ENCODE measurements at places on chromosomes 1 and 21.

DNA sequence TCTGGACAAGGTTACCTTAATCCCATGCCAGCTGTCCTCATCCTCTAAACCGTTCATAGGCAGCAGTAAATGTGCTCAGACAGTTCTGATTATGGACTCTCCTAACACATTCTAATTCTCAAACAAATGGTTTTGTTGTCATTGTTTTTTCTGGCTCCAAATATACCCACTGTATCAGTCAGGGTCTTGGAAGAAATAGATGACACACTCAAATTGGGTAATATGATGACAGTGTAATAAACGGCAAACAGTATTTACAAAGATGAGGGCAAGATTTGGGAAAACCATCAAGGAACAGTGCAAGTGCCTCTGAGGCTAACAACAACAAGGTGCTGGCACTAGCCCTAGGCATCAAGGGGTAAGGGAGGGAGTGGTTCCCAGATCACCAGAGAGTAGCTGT is 4.3 kb upstream of the CDC20 start:
- DNase-seq = no peak

- no peak for DNase-seq
Measured at GRCh38 chr1:240107058-240107684, 15.5 kb downstream of the FMN2 start.

GRCh38 chr1:49098866-49099265 is 322.2 kb upstream of the BEND5 start:
- no peak for DNase-seq

- DNase-seq = no peak
Measured at GRCh38 chr1:92446546-92446945, 40.2 kb downstream of the GFI1 start.

- no peak for DNase-seq
Measured at GRCh38 chr1:9282696-9282955, 10.1 kb upstream of the SPSB1 start.

DNA sequence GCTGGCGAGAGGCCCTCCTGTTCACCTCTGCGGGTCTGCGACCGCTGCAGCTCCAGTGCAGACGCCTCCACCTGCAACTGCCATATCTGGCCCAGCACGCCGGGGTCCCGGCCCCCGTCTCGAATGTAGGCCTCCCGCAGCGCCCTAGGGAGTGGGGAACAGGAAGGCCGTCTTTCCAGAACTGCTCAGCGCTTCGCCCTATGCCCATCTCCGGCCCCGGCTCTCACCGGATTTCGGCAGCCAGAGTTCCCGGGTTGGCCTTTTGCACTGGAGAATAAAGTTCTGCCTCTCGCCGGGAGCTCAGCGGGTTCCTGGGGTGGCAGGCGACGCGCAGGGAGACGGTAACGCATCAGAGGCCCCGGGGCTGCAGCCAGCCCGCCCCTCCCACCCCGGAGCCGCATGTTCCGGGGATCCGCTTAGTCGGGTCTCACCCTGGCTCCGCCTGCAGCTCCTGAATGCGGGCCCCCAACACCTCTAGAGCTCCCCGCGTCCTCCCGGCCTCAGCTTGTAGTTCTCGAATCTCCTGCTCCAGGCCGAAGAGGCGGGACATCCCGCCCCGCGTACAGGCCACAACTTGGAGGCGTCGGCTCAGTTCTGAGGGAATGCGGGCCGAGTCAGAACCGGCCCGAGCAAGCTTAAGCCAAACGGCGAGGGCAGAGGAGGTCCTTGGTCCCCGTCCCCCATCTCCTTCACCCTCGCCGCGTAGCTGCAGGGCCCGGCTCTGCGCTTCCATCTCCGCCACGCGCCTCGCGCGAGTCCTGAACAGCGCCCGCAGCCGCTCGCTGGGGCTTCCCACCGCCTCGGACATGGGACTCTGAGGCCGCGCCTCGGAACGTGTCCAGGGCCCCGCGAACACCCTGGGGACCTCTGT is 1.1 kb downstream of the CCDC17 start:
- no peak for DNase-seq

- DNase-seq = no peak
Measured at GRCh38 chr21:44582055-44582454, 1.7 kb upstream of the KRTAP10-5 start.
